ENCODE measurements at places on chromosomes 3 and 15.

- H3K4me1 ChIP-seq: peaks cover 5% of the 10 kb centered on the region
- no peak overlapping the region for H3K4me3 ChIP-seq
- no peak overlapping the region for H3K27ac ChIP-seq
- DNase-seq: no peak
- no peaks in the 10 kb centered on the region for H3K27me3 ChIP-seq
These were observed 57.9 kb upstream of the PSMD6 start for GRCh38 chr3:64081235-64081630.

- no peaks in the 10 kb centered on the region for H3K36me3 ChIP-seq
- no peaks in the 10 kb centered on the region for H3K4me1 ChIP-seq
- no peak overlapping the region for H3K27ac ChIP-seq
- H3K27me3 ChIP-seq: no peaks in the 10 kb centered on the region
- DNase-seq: no peak
These were observed 1046.3 kb downstream of the ROBO2 start for GRCh38 chr3:78086150-78086549.

GRCh38 chr3:179671747-179672242, 19.0 kb downstream of the USP13 start:
- peaks cover 1% of the 10 kb centered on the region for H3K4me1 ChIP-seq
- no peak overlapping the region for H3K4me3 ChIP-seq
- H3K27ac ChIP-seq: no peak overlapping the region

GRCh38 chr3:123262868-123263267, 61.1 kb downstream of the SEC22A start:
- no peak for DNase-seq
- H3K36me3 ChIP-seq: no peaks in the 10 kb centered on the region
- H3K27ac ChIP-seq: no peak overlapping the region
- no peak overlapping the region for H3K4me3 ChIP-seq
- H3K27me3 ChIP-seq: no peaks in the 10 kb centered on the region

- no peaks in the 10 kb centered on the region for H3K27me3 ChIP-seq
- no peaks in the 10 kb centered on the region for H3K4me1 ChIP-seq
- no peak overlapping the region for H3K4me3 ChIP-seq
These were observed 404.3 kb downstream of the AGBL1 start for GRCh38 chr15:86483936-86484335.

- no peak overlapping the region for H3K4me3 ChIP-seq
- no peaks in the 10 kb centered on the region for H3K27me3 ChIP-seq
- no peaks in the 10 kb centered on the region for H3K4me1 ChIP-seq
These were observed 329.8 kb upstream of the RASGRP1 start for GRCh38 chr15:38894243-38894948.

GRCh38 chr3:4601892-4602291, 108.7 kb downstream of the ITPR1 start:
- no peak overlapping the region for H3K4me3 ChIP-seq
- H3K27ac ChIP-seq: no peak overlapping the region
- no peaks in the 10 kb centered on the region for H3K36me3 ChIP-seq
- H3K27me3 ChIP-seq: no peaks in the 10 kb centered on the region
- DNase-seq: no peak

- no peak overlapping the region for H3K4me3 ChIP-seq
- DNase-seq: no peak
- no peaks in the 10 kb centered on the region for H3K4me1 ChIP-seq
- no peaks in the 10 kb centered on the region for H3K27me3 ChIP-seq
- H3K27ac ChIP-seq: no peak overlapping the region
These were observed 127.2 kb upstream of the IL12A start for GRCh38 chr3:159861369-159861987.

GRCh38 chr3:48306290-48306689, 27.2 kb downstream of the SPINK8 start:
- H3K27ac ChIP-seq: no peak overlapping the region
- no peaks in the 10 kb centered on the region for H3K4me1 ChIP-seq
- H3K27me3 ChIP-seq: no peaks in the 10 kb centered on the region
- DNase-seq: no peak

- no peaks in the 10 kb centered on the region for H3K27me3 ChIP-seq
- H3K36me3 ChIP-seq: no peaks in the 10 kb centered on the region
- no peak for DNase-seq
- no peak overlapping the region for H3K27ac ChIP-seq
- H3K4me3 ChIP-seq: no peak overlapping the region
These were observed 137.1 kb upstream of the THBS1 start for GRCh38 chr15:39443659-39444219.

DNA sequence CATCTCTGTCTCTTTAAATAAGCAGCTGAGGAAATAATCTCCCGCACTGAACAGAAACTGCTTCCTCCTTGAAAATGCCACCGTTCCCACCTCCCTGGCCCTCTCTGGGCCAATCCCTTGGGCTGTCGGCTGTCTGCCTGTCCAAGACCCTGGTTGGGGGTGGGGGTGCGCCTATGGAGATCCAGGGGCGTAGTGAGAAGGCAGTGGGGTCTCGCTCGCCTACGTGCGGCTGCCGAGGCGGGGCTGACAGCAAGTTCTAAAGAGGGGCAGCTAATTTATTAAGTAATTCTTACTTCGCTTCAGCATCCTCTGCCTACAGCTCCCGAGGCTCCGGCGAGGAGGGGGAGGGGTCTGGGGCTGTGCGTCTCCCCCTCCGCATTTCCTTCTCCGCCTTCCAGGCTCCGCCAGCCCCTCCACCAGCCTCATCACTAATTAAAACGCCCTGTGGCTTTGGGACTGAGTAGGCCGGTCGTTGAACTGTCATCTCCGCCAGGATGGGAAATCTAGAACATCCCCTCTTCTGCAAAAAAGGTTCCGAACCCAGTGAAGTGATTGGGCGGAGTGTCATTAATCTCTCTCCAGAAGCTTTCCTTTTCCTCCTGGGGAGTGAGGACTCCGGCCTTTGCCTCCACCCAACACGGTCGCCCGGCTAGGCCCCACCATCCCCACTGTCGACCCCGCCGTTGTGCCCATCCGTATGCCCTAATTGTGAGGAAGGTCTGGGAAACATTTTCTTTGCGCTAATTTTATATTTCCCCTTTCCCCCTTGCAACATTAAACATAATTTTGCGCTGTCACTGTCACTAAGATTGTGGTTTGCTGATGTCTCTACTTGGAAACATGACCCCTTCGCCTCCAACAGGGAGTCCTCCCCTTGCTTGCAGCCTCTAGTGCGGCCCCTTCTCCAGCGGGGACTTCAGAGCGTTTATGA, 16.9 kb downstream of the NR2F2 start:
- H3K27ac ChIP-seq: no peak overlapping the region
- peaks cover 9% of the 10 kb centered on the region for H3K4me1 ChIP-seq
- no peaks in the 10 kb centered on the region for H3K36me3 ChIP-seq
- peak overlapping the region; percentile 8 for H3K4me3 ChIP-seq
- peaks cover 98% of the 10 kb centered on the region for H3K27me3 ChIP-seq

DNA sequence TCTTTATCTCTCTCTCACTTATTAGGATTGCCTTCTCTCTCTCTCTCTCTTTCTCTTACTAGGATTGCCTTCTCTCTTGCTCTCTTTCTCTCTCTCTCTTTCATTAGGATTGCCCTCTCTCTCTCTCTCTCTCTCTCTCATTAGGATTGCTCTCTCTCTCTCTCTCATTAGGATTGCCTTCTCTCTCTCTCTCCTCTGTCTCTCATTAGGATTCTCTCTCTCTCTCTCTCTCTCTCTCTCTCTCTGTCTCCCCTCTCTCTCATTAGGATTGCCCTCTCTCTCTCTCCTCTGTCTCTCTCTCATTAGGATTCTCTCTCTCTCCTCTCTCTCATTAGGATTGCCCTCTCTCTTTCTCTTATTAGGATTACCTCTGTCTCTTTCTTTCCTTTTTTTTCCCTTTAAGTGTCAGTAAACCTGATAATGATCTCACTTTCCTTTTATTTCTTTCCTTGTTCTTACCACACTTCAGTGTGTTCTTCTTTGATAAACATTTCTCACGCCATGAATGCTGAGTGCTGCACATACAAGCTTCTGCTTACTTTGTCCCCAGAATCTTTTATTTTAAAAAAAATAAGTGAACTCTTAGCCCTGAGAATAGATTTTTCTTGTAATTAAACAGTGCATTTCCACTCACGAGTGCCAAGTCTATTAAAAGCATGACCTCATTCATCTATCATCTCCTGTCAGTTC, 243.4 kb upstream of the TBC1D5 start:
- H3K4me1 ChIP-seq: no peaks in the 10 kb centered on the region
- no peak overlapping the region for H3K27ac ChIP-seq
- DNase-seq: no peak

GRCh38 chr3:53618936-53619335, 124.5 kb downstream of the CACNA1D start:
- no peak for DNase-seq
- no peak overlapping the region for H3K27ac ChIP-seq
- H3K36me3 ChIP-seq: no peaks in the 10 kb centered on the region

GRCh38 chr3:58214484-58215316, 3.9 kb upstream of the DNASE1L3 start:
- DNase-seq: no peak
- no peak overlapping the region for H3K27ac ChIP-seq
- no peaks in the 10 kb centered on the region for H3K4me1 ChIP-seq
- no peak overlapping the region for H3K4me3 ChIP-seq
- H3K27me3 ChIP-seq: no peaks in the 10 kb centered on the region
- H3K36me3 ChIP-seq: no peaks in the 10 kb centered on the region

DNA sequence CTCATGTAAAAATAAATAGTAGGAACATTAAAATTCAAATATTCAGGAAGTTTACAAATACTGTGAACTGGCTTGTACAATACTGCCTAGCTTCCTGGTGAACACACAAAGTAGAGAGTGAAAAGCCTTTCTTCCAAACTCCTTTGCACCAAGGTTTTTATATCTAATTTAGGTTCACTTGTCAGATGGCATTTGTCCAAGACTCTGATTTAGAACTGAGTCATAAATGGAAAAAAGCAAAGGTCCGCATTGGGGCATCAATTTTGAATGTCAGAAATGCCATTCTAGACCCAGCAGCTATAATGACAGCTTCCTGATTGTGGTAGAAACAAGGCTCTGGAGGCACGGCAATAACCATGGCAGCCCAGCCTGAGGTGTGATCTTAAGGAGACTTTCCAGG, 160.7 kb downstream of the PDE8A start:
- H3K27ac ChIP-seq: no peak overlapping the region
- H3K4me3 ChIP-seq: no peak overlapping the region
- no peak for DNase-seq

DNA sequence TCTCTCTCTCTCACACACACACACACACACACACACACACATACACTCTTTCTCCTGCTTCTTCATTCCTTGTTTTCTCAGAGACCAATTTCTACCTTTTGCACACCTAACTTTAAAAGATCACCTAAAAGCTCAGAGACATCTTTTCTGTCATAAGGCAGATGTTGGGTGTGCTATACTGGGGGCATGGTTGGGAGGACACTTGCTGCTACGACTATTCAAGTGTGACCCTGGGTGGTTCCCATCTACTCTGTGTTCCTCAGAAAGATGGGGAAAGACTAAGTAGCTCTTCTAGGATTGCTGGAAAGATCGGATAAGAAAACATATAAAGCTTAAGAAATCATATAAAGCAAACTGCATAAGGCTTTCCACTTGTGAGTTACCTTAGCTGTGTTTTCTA, 33.2 kb downstream of the TPRG1 start:
- no peak overlapping the region for H3K4me3 ChIP-seq
- no peak for DNase-seq
- no peaks in the 10 kb centered on the region for H3K27me3 ChIP-seq
- H3K4me1 ChIP-seq: no peaks in the 10 kb centered on the region

DNA sequence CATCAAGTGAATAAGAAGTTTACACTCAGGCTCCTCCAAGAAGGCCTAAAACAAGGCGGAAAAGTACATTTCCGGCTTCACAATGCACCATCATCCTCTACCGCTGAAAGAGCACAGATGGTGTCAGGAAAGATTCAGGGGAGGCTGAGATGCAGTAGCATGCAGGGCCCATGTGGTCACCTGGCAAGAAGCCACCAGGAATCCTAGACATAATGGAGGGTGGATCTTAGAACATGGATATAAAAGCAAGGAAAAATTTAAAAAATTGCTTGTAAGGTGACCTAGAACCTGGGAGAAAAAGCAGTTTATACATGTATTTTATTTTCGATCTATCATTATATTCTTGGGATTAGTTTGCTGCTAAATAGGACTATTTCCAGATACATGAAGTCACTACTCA, 21.9 kb upstream of the OTOL1 start:
- DNase-seq: no peak
- no peaks in the 10 kb centered on the region for H3K4me1 ChIP-seq
- no peaks in the 10 kb centered on the region for H3K27me3 ChIP-seq
- no peaks in the 10 kb centered on the region for H3K36me3 ChIP-seq
- no peak overlapping the region for H3K27ac ChIP-seq
- H3K4me3 ChIP-seq: no peak overlapping the region

DNA sequence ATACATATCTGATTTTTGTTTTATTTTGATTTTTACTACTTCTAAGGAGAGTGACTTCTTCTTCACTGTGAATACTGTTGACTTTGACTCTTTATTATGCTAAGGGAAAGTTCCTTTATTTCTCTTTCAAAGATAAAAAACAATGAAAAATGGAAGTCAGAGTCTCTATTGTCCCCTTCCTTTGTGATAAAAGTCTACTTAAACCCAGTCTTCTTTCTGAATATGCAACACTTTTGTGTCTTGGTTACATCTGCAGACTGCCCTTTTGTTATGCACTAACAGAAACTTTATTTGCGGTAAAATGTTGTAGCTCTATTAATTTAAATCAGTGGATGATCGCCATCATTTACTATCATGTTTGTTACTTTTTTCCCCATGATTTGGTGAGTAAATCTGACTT, 13.2 kb downstream of the PARP15 start:
- no peaks in the 10 kb centered on the region for H3K36me3 ChIP-seq
- DNase-seq: no peak
- no peaks in the 10 kb centered on the region for H3K27me3 ChIP-seq

DNA sequence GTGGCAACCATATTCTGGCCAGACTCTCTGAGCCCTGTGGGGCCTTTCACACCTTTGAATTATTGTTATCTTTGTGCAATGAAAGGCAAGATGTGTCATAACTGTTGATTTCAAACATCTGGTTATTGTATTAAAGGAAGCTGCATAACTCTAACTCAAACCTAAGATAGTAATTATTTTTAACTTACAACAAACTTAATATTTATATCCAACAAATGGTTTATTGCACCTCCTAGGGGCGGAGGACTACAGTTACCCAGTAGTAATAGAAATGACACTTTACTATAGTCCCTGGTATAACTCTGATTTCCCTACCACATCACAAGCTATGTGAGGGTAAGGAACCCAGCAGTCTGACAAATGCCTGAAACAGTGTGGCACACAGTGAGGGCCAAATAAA, 363.9 kb upstream of the SUCLG2 start:
- no peaks in the 10 kb centered on the region for H3K4me1 ChIP-seq
- no peaks in the 10 kb centered on the region for H3K27me3 ChIP-seq
- H3K4me3 ChIP-seq: no peak overlapping the region
- no peak for DNase-seq
- no peak overlapping the region for H3K27ac ChIP-seq

GRCh38 chr3:39278616-39278935, 1.3 kb downstream of the CX3CR1 start:
- H3K27ac ChIP-seq: no peak overlapping the region
- no peak for DNase-seq
- H3K36me3 ChIP-seq: no peaks in the 10 kb centered on the region
- H3K27me3 ChIP-seq: no peaks in the 10 kb centered on the region
- H3K4me1 ChIP-seq: no peaks in the 10 kb centered on the region
- H3K4me3 ChIP-seq: no peak overlapping the region

GRCh38 chr15:28786521-28786920, 61.9 kb downstream of the GOLGA6L7 start:
- H3K4me1 ChIP-seq: no peaks in the 10 kb centered on the region
- no peak overlapping the region for H3K4me3 ChIP-seq
- H3K27me3 ChIP-seq: no peaks in the 10 kb centered on the region
- H3K36me3 ChIP-seq: no peaks in the 10 kb centered on the region
- H3K27ac ChIP-seq: no peak overlapping the region
- DNase-seq: no peak

- DNase-seq: peak; percentile 20
- no peaks in the 10 kb centered on the region for H3K27me3 ChIP-seq
- H3K27ac ChIP-seq: no peak overlapping the region
- H3K4me1 ChIP-seq: no peaks in the 10 kb centered on the region
- H3K4me3 ChIP-seq: no peak overlapping the region
These were observed 35.9 kb downstream of the CCK start for GRCh38 chr3:42229942-42230688.

Data from iPS DF 6.9 (cell line).